ENCODE measurements at places on chromosomes 6 and 20. TPM values are rescaled to one million over a fixed set of nuclear protein-coding genes. Genes with fewer than 3 reads are reported as not detected.

Gene TBX18
- 27.1 TPM for total RNA-seq

Gene PAQR8
- total RNA-seq: 3.5 TPM

Gene PLN
- total RNA-seq: 0.27 TPM

Gene SNAI1
- total RNA-seq: 2.7 TPM

Gene SPAG4
- 4.7 TPM for total RNA-seq

Gene RSPH4A
- 0.82 TPM for total RNA-seq

Gene NINL
- total RNA-seq: 31.0 TPM

Gene MAS1L
- not detected for total RNA-seq

Gene TAF11
- total RNA-seq: 19.3 TPM

Gene SLC12A5
- total RNA-seq: not detected

Gene LSM14B
- 31.0 TPM for total RNA-seq

Gene TMEM151B
- total RNA-seq: not detected

Gene ELOVL4
- 6.4 TPM for total RNA-seq

Gene BFSP1
- 3.5 TPM for total RNA-seq

Gene MYLK2
- not detected for total RNA-seq

Gene OR14J1
- not detected for total RNA-seq

Gene HRH3
- total RNA-seq: not detected

Gene LZTS3
- 3.6 TPM for total RNA-seq

Gene PRDM1
- 1.4 TPM for total RNA-seq

Gene SIM1
- total RNA-seq: under 0.01 TPM

Gene ZBTB12
- total RNA-seq: 3.8 TPM

Gene MEI4
- total RNA-seq: not detected

Gene LY6G6C
- total RNA-seq: not detected

Gene ZBP1
- total RNA-seq: not detected

Gene MYBL2
- 1.6 TPM for total RNA-seq

Gene PCIF1
- 15.9 TPM for total RNA-seq

Gene PGC
- total RNA-seq: not detected

Gene MRPS18A
- total RNA-seq: 22.6 TPM

Gene STMND1
- total RNA-seq: not detected

Gene CD24
- total RNA-seq: 4.5 TPM

Gene B3GAT2
- not detected for total RNA-seq

Gene FAM217A
- total RNA-seq: not detected

Gene OLIG3
- total RNA-seq: 0.74 TPM

Gene ME1
- total RNA-seq: 17.0 TPM

Gene TP53INP2
- total RNA-seq: 2.1 TPM

Gene F13A1
- not detected for total RNA-seq

Gene TPD52L1
- 21.7 TPM for total RNA-seq

Gene TBCC
- total RNA-seq: 19.3 TPM

Gene KIAA1755
- total RNA-seq: 4.9 TPM

Gene CEP57L1
- total RNA-seq: 27.1 TPM

Gene CNBD2
- 2.2 TPM for total RNA-seq

Gene PBOV1
- total RNA-seq: not detected

Gene DDX39B
- 290 TPM for total RNA-seq

Gene PRDM13
- not detected for total RNA-seq

Gene GGTLC1
- total RNA-seq: not detected

Gene FERMT1
- 8.8 TPM for total RNA-seq

Gene CCN2
- 15.9 TPM for total RNA-seq

Gene OR12D3
- not detected for total RNA-seq

Gene CSNK2B
- total RNA-seq: 214 TPM

Gene FOXQ1
- 1.3 TPM for total RNA-seq

Gene C6orf163
- total RNA-seq: 3.9 TPM

All from fibroblast of the aortic adventitia (primary cell).